Memory B cell (primary cell): ENCODE measurements at places on chromosomes 4 and X.
A peak's percentile ranks its signal among the peaks of the same experiment; 100 is the strongest.

- no peak for DNase-seq
These were observed 809 bp upstream of the H2AZ1 start for GRCh38 chr4:99950913-99951254.

DNA sequence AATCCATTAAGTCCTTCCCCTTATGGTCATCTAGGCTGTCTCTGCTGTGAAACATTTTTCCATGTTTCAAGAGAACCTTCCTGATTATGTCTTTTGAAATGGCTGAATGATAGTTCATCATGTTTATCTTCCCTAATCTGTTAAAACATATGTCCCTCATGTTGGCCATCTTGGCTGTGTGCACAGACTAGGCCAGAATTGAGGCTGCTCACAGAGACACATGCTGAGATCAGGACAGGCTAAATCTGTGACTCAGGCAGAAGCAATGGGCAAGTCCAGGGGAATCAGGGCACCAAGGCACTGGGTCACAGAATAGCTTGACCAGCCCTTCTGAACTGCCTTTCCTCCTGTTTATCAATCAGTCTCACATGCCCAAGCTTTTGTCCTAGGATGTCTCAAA lies 78.3 kb downstream of the FHDC1 start:
- no peak for DNase-seq

DNA sequence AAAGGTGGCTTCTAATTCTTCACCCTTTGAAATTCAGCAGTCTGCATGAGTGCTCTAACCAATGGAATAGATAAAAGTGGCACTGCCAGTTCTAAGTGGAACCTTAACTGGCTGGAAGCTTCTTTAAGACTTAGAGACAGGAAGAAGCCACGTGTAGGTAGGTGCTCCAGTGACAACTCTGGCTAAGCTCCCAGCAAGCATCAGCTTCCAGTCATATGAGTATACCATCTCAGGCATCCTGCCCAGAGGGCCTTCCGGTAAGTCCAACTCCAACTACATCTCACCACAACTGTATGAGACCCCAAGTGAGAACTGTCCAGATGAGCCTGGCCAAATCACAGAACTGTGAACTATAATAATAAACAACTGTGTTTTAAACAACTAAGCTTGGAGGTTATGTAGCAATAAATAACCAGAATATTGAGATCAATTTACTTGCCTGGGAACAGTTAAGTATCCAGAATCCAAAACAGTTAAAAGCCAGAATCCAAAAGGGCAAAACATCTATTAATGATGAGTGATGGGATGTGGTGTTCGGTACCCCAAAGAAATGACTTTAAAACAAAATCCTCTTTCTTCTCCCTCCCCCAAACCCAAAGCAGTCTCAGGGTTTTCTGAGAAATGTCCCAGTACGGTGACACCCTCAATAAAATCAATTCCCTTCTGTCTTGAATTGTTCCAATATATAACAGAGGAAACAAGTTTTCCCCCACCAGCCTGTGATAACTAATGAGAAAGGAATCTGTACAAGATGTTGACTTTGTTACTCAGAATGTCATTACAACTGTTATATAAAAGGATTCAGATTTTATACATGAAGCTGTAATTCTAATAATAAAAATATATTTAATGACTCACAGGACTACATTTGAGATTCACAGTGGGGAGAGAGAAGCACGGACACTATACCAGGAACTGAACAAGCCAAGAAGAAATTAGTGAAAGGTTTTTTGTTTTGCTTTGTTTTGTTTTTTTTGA lies 4.2 kb downstream of the TSPAN5 start:
- DNase-seq = no peak

GRCh38 chr4:65021149-65021548 lies 611.9 kb upstream of the TECRL start:
- no peak for DNase-seq

DNA sequence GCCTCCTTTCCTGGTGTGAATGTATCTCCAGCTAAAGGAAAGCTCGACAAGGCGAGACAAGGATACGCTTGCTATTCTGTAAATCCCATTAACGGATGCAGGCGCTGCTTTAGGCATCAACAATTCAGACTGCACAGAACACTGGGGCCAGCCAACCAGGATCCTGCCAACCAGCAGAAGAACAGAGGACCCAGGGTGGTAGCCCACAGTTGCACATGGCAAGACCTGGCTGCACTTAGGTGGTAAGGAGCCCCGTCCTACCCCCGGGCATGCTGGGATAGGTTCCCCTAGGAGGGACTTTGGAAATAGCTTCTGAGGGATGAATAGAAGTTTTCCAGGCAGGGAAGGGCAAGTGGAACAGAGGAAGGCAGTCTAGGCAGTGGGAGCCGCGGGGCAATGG lies 20.7 kb downstream of the PSAPL1 start:
- DNase-seq = no peak

GRCh38 chr4:25575611-25576010 lies 80.0 kb upstream of the SLC34A2 start:
- no peak for DNase-seq

GRCh38 chr4:1325681-1326635 lies 21.1 kb upstream of the UVSSA start:
- no peak for DNase-seq

GRCh38 chr4:143195581-143195980 lies 10.9 kb downstream of the USP38 start:
- no peak for DNase-seq

- DNase-seq = no peak
These were observed 101.9 kb upstream of the RBPJ start for GRCh38 chr4:26218677-26219605.

GRCh38 chr4:31548021-31548420 lies 827.9 kb downstream of the PCDH7 start:
- DNase-seq = no peak

DNA sequence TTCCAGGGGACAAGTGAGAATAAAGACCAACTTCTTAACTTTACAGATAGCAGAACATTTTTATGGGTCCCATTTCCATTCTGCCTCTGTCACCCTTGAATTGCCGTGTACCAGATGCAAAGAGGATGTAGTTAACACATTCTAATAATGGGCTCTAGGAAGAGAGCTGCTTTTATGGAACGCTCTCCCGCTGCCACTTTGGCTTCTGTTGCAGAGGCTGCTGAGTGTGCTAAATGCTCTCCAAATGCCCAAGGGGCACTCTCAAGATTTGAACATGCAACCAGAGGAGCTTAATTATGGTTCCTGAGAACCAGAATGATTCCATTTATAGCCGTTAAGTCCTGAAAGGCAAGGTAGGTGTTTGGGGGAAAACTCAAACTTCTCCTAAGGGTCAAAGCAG lies 28.1 kb upstream of the GPC3 start:
- DNase-seq = no peak

GRCh38 chr4:36553029-36553428 lies 271.6 kb downstream of the DTHD1 start:
- no peak for DNase-seq

- DNase-seq = no peak
These were observed 34.5 kb upstream of the NKRF start for GRCh38 chrX:119640731-119641170.

- DNase-seq = peak; percentile 28
These were observed 84.0 kb upstream of the BMP2K start for GRCh38 chr4:78691971-78692821.

- DNase-seq = no peak
These were observed 277.9 kb downstream of the ADGRA3 start for GRCh38 chr4:22237846-22238494.

GRCh38 chr4:167111092-167111491 lies 123.2 kb downstream of the SPOCK3 start:
- no peak for DNase-seq

DNA sequence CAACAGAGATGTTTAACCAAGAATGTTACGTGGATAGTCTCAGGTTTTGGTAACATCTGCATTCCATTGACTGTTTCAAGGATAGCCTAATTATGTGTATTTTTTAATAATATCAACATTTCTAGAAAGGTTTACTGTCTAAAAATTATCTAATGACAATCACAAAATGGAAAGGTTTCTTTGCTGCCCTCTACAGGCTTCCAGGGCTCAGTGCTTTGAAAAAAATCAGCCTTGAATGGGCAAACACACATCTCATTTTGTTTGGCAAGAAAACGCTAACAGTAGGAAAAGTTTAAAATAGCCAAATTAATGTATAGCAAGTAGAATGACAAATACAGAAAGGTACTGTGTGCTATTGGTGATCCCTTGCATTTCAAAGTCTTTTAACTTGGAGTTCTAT lies 223.4 kb upstream of the PRPS2 start:
- DNase-seq = no peak

DNA sequence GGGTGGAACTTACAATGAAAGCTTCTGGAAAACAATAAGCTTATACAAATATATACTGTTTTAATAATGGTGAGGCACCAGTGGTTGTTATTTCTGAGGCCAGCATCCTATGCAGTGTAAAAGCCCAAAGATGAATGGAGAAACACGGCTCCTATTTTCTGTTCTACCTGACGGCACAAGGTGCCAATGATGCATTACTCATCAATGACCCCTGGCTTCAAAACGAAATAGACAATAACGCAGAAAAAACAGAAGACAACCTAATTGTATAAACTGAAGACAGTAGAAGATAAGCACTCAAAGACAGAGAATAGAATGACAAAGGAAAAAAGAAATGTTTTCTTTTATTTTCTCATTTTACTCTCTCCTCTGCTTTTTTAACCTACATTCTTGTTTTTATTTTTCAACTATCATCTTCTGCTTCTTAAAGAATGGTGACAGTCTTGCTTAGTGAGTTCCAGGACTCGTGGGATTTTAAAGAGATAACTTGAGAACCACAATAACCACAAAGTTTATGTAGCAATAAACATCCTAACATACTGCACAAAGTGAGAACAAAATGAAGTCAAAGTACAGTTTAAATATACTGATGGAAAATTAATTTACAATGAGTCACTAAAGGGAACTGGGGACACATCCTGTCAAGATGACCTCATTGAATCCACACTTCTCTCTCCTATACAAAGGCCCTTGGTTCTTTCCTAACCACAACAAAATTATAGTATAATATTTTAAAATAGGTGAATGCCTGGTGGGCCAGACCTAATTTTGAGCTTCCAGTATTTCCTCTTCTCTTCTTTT lies 169.8 kb downstream of the BTC start:
- no peak for DNase-seq

DNA sequence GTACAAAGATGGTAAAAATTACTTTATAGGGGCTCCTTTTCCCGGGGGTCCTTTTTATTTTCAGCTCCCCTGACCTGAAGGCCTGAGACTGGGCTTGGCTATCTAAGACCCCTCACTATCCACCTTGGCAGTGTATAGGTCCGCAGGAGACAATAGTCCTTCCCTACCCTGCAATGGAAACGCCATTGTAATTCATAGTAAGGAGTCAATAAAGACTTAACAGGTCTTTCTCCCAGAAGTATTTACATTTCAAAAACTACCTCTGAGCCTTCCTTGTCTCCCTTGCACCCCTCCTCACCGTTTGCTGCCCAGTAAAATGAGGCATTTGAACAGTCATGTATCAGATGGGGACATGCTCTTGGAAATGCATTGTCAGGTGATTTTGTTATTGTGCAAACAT lies 401.2 kb upstream of the CNKSR2 start:
- DNase-seq = no peak

- DNase-seq = no peak
These were observed 102.8 kb upstream of the PDLIM3 start for GRCh38 chr4:185638093-185638492.

- no peak for DNase-seq
These were observed 840.8 kb upstream of the HTR2C start for GRCh38 chrX:113743069-113743468.

- no peak for DNase-seq
These were observed 124.1 kb upstream of the SLIT2 start for GRCh38 chr4:20127626-20128025.

DNA sequence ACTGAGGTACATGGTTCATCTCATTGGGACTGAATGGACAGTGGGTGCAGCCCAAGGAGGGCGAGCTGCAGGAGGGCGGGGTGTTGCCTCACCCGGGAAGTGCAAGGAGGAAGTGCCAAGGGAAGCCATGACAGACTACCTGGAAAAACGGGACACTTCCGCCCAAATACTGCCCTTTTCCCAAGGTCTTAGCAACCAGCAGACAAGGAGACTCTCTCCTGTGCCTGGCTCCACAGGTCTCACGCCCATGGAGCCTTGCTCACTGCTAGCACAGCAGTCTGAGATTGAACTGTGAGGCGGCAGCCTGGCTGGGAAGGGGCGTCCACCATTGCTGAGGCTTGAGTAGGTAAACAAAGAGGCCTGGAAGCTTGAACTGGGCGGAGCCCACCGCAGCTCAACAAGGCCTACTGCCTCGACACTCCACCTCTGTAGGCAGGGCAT lies 14.7 kb upstream of the USP53 start:
- no peak for DNase-seq

DNA sequence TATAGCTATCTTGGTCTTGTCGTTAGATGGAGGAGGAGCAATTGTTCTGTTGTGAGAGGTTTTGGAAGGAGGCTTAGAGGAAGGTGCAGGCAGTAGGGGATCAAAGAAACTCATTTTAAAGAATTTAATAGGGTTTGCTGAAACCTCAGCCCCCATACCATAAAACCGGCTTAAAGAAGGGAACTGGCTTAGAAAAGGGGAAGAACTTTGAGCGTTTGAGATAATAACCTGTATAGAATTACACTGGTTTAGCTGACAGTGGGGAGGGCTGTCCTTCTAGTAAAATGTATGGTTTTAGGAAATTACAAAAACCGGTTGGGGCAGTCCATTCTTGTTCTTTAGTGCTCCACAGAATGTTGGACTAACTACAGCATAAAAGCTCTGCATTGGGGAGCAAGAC lies 128.1 kb downstream of the KDM6A start:
- no peak for DNase-seq

GRCh38 chr4:183408796-183409195 lies 35.6 kb upstream of the CDKN2AIP start:
- DNase-seq = no peak

- DNase-seq = no peak
These were observed 175.8 kb downstream of the COMMD8 start for GRCh38 chr4:47287735-47288134.

- peak; percentile 23 for DNase-seq
These were observed 12.2 kb upstream of the TMEM128 start for GRCh38 chr4:4260185-4260751.

DNA sequence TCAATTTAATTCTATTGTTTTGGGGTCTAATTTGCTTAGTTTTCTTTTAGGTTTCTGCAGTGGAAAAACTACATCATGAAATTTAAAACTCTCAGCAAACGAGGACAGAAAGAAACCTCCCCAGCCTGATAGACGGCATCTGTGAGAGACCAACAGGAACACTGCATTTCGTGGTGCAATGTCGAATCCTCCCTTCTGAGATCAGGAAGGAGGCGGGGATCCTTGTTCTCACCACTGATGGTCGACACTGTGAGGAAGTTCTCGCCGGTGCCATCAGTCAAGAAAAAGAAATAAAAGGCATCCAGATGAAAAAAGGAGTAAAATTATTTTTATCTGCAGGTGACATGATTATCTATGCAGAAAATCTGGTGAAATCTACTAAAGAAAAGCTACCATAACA lies 16.5 kb downstream of the GAK start:
- DNase-seq = no peak

- DNase-seq = no peak
These were observed 123.2 kb upstream of the IGFBP7 start for GRCh38 chr4:57233386-57233785.

GRCh38 chr4:146472404-146472803 lies 49.3 kb downstream of the SLC10A7 start:
- no peak for DNase-seq

GRCh38 chr4:7103607-7104365 lies 35.9 kb upstream of the GRPEL1 start:
- DNase-seq = no peak
